Astrocyte (in vitro differentiated cells and primary cell): ENCODE measurements at places on chromosomes 3 and 15.
A peak's percentile ranks its signal among the peaks of the same experiment; 100 is the strongest.

DNA sequence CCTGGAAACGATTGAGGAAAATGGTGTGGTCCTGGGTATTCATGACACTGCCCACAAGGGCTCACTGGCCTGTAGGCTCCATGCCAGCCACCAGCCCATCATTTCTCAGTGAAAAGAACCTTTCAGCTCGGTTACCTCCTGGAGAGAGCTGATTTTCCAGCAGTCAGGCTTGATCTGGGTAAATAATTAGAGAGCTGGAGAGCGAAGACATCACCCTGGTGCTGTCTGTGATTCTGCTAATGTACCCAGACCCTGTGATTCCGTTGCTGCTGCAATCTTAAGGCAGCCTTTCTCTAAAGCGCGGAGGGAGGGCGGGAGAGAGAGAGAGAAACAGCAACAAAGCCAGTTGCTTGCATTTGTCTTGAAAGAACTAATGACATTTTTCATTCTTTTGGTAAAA is 221.9 kb upstream of the TOPAZ1 start:
- H3K27me3 ChIP-seq, result peaks cover 10% of the 10 kb centered on the region
- H3K4me1 ChIP-seq, result no peaks in the 10 kb centered on the region
- DNase-seq, result no peak

- no peak for DNase-seq
- peaks cover 31% of the 10 kb centered on the region for H3K27me3 ChIP-seq
- no peak overlapping the region for H3K4me3 ChIP-seq
- H3K27ac ChIP-seq, result no peak overlapping the region
- H3K36me3 ChIP-seq, result no peaks in the 10 kb centered on the region
These were observed 35.3 kb downstream of the MOBP start for GRCh38 chr3:39502838-39503145.

DNA sequence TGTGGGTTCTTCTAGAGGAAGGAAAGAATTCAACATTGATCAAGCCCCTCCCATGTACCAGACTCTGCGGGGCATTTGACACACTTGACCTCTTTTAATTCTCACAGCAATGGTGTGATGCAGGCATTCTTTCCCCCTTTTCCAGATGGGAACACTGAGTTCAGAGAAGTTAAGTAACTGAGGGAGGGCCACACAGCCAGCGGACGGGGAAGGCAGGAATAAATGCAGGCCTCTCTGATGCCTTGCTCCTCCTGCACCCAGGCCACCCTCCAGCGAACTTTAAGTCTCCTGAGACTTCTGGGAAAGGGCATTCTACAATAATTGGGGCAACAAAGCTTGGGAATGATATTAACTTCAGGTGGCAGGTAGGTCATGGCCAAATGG is 227.4 kb downstream of the UACA start:
- no peaks in the 10 kb centered on the region for H3K4me1 ChIP-seq
- no peak for DNase-seq
- no peaks in the 10 kb centered on the region for H3K36me3 ChIP-seq
- no peak overlapping the region for H3K27ac ChIP-seq
- H3K4me3 ChIP-seq, result no peak overlapping the region

DNA sequence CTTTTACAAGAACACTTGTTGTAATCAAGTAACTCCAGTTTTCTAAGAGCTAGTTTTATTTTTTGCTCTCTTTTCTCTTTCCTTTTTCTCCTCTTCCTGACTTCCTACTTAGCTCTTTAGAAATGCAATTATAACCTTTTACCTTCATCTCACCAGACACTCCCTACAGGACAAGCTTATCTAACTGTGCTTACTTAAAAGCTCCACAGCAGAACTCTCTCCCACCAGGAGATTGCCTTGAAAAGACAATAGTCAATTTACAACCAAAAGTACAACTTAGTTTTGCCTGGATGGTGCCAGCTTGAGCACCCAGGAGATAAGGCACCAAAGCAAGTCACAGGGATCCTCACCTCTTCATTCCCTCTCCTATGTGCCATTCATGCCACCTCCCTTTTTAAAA is 573.8 kb upstream of the LMCD1 start:
- no peaks in the 10 kb centered on the region for H3K4me1 ChIP-seq
- no peaks in the 10 kb centered on the region for H3K27me3 ChIP-seq
- no peak overlapping the region for H3K4me3 ChIP-seq
- no peaks in the 10 kb centered on the region for H3K36me3 ChIP-seq

DNA sequence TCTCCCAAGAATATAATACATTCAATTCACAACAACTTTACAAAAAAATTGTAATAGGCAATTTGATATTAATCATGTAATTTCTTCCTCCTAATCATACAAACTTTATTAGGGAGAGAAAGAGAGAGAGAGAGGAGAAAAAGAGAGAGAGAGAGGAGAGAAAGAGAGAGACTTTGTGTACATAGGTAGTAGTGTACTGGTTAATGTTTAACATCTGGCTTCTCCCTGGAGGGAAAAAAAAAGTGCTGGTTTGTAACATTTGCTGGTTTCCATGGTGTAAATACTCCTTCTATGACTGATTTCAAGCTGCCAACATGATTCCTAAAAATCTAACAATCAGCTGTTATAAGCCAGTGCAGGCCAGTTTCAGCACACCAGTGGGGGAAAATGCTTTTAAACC is 98.0 kb upstream of the ARHGEF26 start:
- H3K36me3 ChIP-seq, result no peaks in the 10 kb centered on the region
- no peaks in the 10 kb centered on the region for H3K4me1 ChIP-seq
- no peak for DNase-seq
- H3K27ac ChIP-seq, result no peak overlapping the region
- no peaks in the 10 kb centered on the region for H3K27me3 ChIP-seq

- H3K4me3 ChIP-seq, result no peak overlapping the region
- peak overlapping the region; percentile 24 for H3K27ac ChIP-seq
- H3K27me3 ChIP-seq, result no peaks in the 10 kb centered on the region
- peaks cover 3% of the 10 kb centered on the region for H3K36me3 ChIP-seq
These were observed 21.6 kb downstream of the IFT122 start for GRCh38 chr3:129461461-129462146.

GRCh38 chr15:31752905-31753304 is 277.4 kb upstream of the CHRNA7 start:
- no peaks in the 10 kb centered on the region for H3K4me1 ChIP-seq
- no peak overlapping the region for H3K4me3 ChIP-seq
- no peak for DNase-seq
- H3K27me3 ChIP-seq, result no peaks in the 10 kb centered on the region
- no peaks in the 10 kb centered on the region for H3K36me3 ChIP-seq

GRCh38 chr3:108320746-108321350 is 24.5 kb downstream of the HHLA2 start:
- no peak overlapping the region for H3K4me3 ChIP-seq
- no peaks in the 10 kb centered on the region for H3K27me3 ChIP-seq
- H3K27ac ChIP-seq, result no peak overlapping the region
- DNase-seq, result no peak
- H3K4me1 ChIP-seq, result no peaks in the 10 kb centered on the region
- no peaks in the 10 kb centered on the region for H3K36me3 ChIP-seq

- peaks cover 3% of the 10 kb centered on the region for H3K4me1 ChIP-seq
- no peak overlapping the region for H3K4me3 ChIP-seq
These were observed 1074.8 kb upstream of the ALCAM start for GRCh38 chr3:104291878-104292277.

GRCh38 chr15:85758655-85758978 is 36.1 kb downstream of the KLHL25 start:
- H3K4me1 ChIP-seq, result peaks cover 20% of the 10 kb centered on the region
- no peaks in the 10 kb centered on the region for H3K36me3 ChIP-seq
- DNase-seq, result no peak
- H3K27me3 ChIP-seq, result no peaks in the 10 kb centered on the region

- H3K4me3 ChIP-seq, result no peak overlapping the region
- peak; percentile 54 for DNase-seq
- no peak overlapping the region for H3K27ac ChIP-seq
- H3K4me1 ChIP-seq, result no peaks in the 10 kb centered on the region
These were observed 163.6 kb upstream of the PRICKLE2 start for GRCh38 chr3:64388886-64389285.

DNA sequence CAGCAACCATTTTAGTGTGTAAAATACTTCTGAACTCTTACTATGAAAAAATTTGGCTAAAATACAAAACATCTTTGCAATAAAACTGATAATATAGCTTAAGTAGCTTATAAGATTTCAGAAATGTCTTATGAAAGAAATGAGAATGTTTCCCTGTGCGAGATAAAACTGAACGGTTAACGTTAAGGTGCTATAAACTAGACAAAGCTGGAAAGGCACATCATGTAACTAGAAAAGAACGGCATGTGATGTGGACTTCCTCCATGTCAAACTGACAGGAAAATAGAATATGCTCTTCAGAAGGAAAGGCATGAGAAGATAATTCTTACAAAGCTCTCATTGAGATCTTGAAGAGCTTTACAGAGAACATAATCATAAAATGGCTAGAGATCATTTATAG is 36.5 kb downstream of the NCK1 start:
- peaks cover 10% of the 10 kb centered on the region for H3K4me1 ChIP-seq
- H3K27ac ChIP-seq, result no peak overlapping the region
- H3K4me3 ChIP-seq, result no peak overlapping the region
- no peak for DNase-seq
